ENCODE measurements at places on chromosomes 3 and 15.
A peak's percentile ranks its signal among the peaks of the same experiment; 100 is the strongest.

DNA sequence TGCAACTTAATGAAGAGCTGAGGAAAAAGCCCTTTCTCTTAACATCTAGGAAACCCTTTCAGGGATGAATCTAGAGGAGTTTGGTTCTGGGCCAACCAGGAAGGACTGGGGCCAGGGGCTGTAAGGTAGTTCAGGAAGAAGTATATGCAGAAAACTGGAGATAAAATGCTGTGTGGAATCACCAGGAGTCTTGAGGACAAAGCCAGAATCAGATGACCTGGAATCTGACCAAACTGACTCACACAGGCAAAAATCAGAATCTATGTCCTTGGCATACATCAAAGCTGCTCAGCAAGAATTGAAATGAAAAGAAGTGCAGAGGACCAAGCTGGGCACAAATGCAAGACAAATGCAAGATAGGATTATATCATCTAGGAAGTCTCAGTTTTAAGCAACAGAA is 59.4 kb upstream of the ATP2C1 start:
- DNase-seq, result peak; percentile 3

DNA sequence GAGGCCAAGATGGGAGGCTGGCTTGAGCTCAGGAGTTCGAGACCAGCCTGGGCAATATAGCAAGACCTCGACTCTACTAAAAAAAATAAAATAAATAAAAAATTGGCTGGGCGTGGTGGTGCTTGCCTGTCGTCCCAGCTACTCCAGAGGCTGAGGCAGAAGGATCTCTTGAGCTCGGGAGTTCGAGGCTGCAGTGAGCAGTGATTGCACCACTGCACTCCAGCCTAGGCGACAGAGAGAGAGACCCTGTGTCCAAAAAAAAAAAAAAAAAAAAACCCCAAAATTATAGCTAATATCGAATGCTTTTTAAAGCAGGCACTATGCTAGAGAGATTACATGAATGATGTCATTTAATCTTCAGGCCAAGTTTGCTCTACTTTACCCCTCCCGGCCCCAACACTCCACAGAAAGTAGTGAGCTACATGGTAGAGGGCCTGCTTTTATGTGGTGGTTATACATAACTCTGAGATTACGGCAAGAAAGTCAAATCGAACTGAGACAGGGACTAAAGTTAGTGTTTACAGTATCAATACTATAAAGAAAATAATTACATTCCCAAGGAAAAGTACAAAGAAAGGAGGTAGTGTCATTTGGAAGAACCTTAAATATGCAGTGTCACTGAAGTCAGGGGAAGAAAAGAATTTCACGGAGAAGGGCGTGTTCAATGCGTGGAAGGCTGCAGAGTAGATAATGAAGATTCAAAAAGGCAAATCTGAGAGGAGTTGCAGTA is 1.1 kb downstream of the ADPGK start:
- peak; percentile 4 for DNase-seq

GRCh38 chr15:36373550-36373949 is 205.9 kb upstream of the CDIN1 start:
- peak; percentile 24 for DNase-seq

DNA sequence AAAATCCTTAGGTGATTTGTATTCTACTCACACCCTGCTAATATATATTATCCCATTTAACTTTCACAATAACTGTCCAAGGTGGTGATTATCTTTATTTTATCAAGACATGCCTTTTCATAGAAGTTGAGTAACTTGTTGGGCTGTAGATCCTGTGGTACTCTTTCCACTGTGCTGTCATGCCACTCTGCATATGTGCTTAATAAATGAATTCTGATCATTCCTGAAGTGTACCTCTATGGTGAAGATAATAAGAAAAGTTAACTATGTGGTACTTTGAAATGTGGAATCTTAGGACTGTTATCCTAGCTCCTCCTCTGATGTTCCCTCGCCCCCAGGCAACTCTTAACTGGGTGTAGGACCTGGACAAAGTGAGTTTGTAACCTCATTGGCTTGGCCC is 5.2 kb downstream of the SNRK start:
- no peak for DNase-seq

- DNase-seq, result no peak
These were observed 8.4 kb upstream of the RTP3 start for GRCh38 chr3:46489381-46489780.

- no peak for DNase-seq
These were observed 36.9 kb upstream of the TF start for GRCh38 chr3:133709139-133709750.

DNA sequence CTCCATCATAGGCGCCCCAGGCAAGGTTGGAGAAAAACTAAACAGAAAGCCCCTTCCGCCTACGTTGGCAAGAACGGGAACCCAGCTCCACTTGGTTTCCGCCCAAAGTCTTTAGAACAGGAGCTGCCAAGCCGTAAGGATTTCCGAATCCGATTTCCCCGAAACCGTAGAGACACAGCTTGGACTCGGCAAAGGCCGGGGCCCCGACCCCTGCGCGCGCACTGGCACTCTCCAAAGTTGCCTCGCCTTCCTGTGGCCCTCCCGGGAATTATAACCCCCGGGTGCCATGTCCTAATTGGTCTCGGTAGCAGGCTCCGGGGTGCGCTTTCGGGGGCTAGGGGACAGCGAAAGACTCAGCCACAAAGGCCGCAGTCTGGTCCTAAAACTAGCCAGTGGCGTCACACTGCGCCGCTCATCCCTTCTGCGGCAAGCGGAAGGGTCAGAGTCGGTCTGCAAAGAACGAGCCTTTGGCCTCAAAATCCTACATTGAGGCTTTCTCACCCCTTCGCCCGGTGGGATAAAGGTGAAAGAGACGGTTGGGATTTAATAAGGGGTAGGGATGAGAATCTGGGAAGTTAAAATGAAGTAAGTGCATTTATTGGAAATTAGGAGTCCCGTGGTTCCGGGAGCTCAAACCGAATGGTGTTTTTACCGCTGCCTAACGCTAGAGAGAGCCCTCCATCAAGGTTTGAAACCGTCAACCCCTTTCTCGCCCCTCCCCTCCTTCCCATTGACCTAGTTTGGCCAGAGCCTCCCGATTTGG is 6.8 kb downstream of the BCL6 start:
- DNase-seq, result peak; percentile 94

- peak; percentile 8 for DNase-seq
These were observed at the start of gene CNTN4 for GRCh38 chr3:2098398-2099027. Gene CNTN4 (plus strand): TSS chr3:2098866.

All from dermis blood vessel endothelial cell (primary cell).